Upper lobe of right lung (tissue), 1 donor: ENCODE measurements at places on chromosomes 5 and 9. TPM values are rescaled to one million over a fixed set of nuclear protein-coding genes. Genes with fewer than 3 reads are reported as not detected.

- no peak for DNase-seq
These were observed 42.9 kb upstream of the SUB1 start for GRCh38 chr5:32542216-32543059.

- no peak for DNase-seq
These were observed 847.9 kb downstream of the EFNA5 start for GRCh38 chr5:106822851-106823250.

The PCDHGA7 gene
- 2.5 TPM for total RNA-seq

DNA sequence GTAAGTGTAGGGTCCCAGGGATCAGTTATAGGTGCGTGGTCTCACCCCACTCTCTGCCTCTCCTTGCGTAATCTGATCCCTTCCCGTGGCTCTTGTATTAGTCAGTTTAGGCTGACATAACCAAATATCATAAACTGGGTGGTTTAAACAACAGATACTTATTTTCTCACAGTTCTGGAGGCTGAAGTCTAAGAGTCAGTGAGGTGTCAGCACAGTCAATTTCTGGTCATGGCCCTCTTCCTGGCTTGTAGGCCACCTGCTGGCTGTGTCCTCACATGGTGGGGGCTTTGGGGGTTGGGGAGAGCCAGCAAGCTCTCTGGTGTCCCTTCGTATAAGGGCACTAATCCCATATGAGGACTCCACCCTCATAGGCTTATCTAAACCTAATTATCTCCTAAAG, 32.3 kb downstream of the CARTPT start:
- DNase-seq: no peak

DNA sequence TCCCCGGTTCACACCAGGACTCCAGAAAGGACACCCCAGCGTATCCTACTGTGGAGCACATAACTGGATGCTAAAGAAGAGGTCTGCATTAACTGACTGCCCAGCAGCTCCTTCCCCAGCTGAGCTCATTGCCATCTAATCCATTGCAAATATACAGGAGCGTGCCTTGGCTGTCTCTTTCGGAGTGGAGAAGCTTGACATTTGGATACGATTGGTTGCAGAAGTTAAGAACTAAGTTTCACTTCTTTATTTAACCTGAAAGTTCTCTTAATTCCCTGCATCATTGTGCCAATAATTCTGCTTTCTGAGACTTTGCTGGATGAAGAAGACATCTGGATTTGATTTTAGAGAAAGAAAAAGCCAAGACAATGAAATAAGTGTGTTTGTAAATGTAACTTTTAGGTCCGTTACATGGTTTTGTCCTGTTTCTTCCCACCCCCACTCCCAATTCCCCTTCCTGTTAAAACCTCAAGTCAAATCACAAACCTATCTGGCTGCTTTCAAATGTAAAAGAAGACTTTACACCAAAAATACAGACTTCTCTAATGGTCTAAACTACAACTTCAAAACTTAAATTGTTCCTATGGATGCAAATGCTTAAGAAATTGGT, 33.9 kb downstream of the TAS2R1 start:
- DNase-seq: no peak

DNA sequence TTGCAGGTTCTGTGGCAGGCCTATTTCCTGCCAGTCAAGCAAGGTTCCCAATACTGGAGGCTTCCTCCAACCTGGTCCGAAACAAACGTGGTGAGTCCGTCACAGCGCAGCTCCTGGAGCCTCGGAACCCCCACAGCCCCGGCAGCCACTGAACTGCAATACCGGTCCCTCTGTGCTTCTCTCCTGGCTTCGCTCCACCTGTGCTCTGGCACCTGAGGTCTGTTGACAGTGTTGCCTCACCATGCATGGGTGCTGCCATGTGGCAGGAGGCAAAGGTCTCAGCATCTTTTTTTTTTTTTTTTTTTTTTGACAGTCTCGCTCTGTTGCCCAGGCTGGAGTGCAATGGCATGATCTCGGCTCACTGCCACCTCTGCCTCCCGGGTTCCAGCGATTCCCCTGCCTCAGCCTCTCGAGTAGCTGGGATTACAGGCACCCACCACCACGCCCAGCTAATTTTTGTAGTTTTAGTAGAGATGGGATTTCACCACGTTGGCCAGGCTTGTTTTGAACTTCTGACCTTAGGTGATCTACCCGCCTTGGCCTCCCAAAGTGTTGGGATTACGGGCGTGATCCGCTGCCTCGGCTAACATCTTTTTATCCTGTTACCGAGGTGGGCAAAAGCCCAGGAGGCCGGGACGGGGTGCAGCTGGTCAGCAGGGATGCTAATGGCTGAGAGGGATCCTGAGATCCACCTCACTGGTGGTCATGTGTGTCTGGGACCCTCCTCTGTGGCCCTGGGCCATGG, 57.1 kb upstream of the RNU6ATAC start:
- peak; percentile 51 for DNase-seq

- DNase-seq: no peak
These were observed 42.3 kb downstream of the ZNF883 start for GRCh38 chr9:112969730-112970129.

- no peak for DNase-seq
These were observed 354.6 kb downstream of the ZSWIM6 start for GRCh38 chr5:61686491-61687257.

DNA sequence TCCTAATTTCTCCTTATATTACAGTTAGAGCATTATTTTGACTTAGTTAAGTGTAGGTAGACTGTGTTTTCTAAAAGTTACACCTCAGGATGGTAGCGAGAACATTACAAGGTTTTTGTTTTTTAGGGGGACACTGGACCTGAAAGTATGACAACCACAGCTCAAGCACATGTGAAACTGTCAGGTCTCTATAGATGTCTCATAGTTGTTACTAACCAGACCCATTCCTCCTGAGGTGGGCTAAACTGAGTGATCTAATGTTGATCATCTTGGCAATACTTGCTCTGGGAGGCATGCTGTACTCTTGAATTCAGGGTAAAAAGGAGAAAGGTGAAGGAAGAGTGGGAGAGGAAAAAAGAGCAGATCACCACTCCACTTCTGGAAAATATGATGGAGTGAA, 196.6 kb upstream of the RASEF start:
- no peak for DNase-seq

The SPEF2 gene
- total RNA-seq: 9.9 TPM
